Stomach (tissue), 19 donors: ENCODE measurements at places on chromosomes 12 and 14. TPM values are rescaled to one million over a fixed set of nuclear protein-coding genes. Genes with fewer than 3 reads are reported as not detected.

DNA sequence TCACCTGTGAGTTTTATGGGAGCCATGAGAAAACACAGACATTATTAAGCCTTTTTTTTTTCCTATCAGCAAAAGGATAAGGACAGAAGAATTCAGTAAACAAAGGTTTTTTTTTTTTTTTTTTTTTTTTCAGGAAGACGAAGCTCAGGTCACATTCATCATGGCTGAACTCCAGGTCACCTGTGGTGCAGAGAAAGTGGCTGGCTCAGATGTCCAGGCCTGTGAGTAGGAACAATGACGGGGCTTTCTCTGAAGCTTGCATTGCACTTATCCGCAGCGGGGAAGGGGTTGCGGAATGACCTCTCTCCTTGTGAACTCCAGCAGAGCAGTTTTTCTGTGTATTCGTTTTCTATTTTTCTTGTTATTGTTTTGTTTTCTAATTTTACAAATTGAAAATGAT, 759.6 kb upstream of the TMEM132C start:
- H3K27me3 ChIP-seq = no peaks in the 10 kb centered on the region
- no peak overlapping the region for H3K4me3 ChIP-seq
- no peak for DNase-seq
- H3K4me1 ChIP-seq = no peaks in the 10 kb centered on the region
- H3K27ac ChIP-seq = no peak overlapping the region

Gene SPRYD4
- 0.29 TPM for total RNA-seq

Gene C12orf42
- not detected for total RNA-seq

Gene ABCD4
- 31.3 TPM for total RNA-seq

DNA sequence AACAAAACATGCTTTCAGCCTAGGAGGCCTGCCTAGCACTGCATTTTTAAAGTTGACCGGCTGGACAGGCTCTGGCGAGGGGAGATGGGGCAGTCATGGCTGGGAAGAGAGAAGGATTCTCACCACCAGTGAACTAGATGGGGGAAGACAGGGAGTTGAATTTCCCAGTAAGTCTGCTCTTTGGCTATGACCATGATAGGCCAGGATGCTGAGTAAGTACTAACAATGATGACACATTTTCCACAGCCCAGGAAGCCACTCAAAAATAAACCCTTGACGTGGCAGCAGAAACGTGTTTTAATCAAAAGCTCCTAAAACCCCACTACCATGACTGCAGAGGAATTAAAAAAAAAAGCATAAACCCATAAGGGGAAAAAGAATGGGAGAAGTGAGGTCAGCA, 19.0 kb downstream of the KCTD10 start:
- H3K4me3 ChIP-seq = no peak overlapping the region
- no peak for DNase-seq
- peaks cover 46% of the 10 kb centered on the region for H3K36me3 ChIP-seq
- H3K4me1 ChIP-seq = peaks cover 36% of the 10 kb centered on the region
